Activated CD4-positive, alpha-beta T cell treated with anti-CD3 and anti-CD28 coated beads, Interleukin-10, Interleukin-2, amounts not matched to agents 100 ng/mL and 50 ng/mL, durations not matched to agents 16 hours and 8 hours (primary cell): ENCODE measurements at places on chromosomes 12 and 14.

DNA sequence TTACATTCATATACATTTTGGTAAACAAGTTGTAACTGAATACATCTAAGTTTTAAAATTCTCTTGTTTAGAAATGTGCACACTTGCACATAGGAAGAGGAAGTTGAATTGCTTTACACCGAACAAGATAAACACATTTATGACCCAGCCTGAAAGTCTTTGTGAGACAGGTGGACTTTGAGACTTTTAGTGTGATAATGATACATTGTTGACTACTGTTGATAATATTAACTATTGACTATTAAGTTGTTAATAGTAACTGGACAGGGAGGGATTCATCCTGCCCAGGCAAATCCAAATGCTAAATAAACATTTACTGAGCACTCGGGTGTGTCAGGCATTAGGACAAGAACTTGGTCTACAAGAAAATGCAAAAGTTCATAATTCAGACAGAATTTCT, 68.0 kb downstream of the AVPR1A start:
- no peak for DNase-seq

GRCh38 chr14:36741858-36742257, 80.2 kb downstream of the PAX9 start:
- no peak for DNase-seq

DNA sequence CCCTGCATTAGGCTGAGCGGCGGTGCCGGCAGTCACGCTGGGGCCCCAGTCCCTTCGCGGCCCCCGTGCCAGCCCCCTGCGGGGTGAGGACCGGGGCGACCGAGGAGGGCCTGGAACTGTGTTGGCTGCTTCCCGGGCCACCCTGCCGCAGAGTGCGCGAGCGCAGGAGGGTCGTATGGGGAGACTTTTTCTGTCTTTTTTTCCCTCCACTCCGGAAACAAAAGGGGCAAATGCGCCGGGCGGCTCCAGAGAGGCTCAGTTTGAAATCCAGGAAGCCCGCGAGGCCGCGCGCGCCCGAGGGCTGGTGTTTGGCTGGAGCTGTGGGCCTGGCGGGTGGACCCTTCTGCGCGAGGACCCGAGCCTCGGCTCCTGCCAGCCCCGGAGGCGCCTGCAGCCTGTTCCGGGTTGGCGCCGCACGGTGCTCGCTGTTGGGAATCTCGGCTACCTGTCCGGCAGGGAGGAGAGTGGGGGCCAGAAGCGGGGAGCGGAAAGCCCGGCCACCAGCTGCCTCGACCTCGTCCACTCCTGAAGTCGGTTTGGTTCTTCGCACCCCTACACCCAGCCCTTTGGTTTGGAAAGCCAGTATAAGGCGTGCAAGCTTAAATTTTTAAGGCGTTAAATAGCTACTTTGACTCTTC, 638 bp downstream of the PLEKHG3 start:
- no peak for DNase-seq

DNA sequence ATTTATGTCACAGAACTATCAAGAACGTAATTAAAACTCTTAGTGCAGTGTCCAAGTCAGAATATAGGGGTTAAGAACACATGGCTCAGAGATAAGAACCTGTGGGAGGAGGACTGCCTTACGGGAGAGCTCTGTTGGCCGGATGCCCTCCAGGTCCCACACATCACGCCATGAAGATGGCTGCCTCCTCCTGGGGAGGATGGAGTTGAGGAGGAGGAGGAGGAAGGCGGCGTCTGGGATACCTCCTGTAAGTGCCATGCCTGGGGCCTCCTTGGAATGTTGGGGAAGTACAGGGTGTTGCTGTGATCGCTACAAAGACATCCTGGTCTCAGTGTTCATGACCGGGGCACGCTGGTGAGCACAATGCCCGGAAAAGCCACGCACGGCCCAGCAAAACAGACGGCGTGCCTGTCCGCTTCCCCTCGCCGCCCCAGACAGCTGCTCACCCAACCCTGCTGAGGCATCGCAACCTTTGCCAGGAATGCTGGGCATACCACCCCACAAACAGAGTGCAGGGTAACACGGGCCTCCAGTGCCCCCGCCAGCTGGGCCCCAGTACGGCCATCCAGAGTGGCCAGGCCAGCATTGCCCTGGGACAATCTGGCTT, 28.7 kb upstream of the CD9 start:
- DNase-seq: no peak

DNA sequence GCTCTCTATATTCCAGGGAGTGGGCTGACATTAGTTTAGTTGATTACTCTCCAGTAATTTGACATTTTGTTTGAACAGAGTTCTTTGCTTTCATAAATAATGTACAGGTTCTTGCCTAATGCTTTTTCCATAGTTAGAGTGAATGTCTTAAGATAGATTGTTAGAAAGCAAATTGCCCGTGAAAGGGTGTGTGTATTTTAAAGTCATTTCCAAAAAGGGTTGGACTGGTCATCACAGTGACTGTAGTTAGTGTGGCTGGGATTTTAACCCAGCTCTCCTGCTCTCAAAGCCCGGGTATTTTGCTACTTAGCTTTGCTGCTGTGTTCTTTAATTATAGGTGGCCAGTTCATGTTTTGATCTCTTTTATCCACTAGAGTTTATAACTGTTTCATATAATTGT, 74.2 kb downstream of the DNAH10 start:
- no peak for DNase-seq

DNA sequence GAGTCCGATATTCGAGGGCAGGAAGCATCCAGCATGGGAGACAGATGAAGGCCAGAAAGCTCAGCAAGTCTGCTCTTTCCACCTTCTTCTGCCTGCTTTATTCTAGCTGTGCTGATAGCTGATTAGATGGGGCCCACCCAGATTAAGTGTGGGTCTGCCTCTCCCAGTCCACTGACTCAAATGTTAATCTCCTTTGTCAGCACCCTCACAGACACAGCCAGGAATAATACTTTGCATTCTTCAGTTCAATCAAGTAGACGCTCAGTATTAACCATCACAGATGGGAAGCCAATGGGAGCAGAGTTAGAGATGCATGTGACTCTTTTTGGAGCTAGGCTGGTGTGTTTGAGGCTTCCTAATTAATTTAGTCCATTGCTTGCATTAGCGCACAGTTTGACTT, 17.0 kb downstream of the C12orf75 start:
- DNase-seq: no peak

GRCh38 chr12:42448841-42449240, 122.9 kb downstream of the PPHLN1 start:
- DNase-seq: no peak

DNA sequence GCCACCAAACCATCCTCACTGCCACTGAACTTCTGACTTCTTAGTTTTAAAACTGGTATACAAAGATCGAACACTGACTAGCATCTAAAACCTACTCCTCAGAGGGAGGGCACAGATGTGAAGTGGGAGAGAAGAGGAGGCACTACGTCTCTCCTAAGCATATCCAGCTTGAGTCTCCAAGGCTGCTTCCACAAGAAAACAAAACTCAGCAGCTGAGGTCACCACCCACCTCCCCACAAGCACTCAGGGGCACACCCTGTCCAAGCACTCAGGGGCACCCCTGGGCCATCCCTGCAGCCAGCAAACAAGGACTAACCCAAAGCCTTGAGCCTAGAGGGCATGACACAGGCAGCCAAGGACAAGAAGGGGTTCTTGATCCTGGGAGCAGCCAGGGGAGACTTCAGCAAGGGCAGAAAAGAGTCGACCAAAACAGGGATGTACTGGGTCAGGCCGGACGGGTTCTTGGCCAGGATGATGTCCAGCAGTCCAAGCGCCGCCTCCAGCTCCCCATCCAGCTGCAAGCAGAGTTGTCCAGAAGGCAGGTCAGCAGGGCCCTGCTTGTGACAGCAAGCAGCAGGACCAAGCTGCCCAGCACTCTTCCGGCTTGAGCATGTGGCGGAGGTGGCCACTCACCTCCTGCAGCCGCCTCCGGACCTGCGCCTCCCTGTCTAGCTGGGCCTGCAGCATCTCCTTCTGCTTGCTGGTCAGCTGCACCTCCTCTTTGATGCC, 34.8 kb downstream of the GCN1 start:
- DNase-seq: no peak

GRCh38 chr14:92652413-92653151, 95.8 kb downstream of the LGMN start:
- DNase-seq: no peak

DNA sequence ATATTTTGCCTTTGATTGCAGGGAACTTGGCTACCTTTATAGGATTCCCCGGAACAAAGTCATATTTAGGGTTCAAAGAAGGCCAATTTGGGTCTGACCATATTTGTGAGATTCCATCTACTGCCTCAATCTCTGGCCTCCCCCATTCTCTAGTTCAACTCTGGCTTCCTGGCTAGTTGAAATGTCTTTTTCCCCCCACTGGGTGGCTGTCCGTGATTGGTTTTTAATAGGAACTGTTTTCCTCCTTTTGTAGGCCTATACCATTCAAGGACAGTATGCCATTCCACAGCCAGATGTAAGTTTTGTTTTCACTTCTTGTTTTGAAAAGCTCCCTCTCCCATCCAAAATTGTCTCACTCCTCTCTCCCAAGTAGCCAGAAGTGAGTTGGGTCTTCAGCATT, 13.8 kb downstream of the PCBP2 start:
- no peak for DNase-seq

DNA sequence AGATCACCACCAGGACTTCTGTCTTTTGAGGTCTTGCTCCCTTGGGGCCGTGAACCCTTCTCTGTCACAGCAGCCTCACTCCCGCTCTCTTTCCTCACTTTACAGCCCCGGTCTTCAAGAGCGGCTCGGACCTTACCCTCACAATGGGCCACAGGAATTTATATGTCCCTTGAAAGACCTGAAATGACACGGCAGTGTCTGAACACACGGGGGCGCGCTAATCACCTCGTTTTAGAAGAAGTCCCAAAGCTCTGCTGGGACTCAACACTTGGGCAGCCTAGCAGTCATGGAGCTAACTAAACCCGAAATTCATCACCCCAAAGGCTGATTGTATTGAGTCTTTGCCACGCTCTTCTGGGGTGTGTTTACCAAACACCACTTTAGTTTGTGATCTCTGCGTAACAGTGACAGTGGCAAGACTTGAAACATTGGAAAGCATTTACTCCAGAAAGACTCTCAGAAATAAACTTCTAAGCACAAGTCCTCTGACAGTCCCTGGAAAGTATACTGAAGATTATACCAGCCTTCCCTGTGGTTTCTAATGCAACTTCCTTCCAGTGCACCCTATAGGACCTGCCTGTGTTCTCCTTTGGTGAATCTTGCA, 29.0 kb downstream of the SERPINA11 start:
- peak; percentile 65 for DNase-seq

DNA sequence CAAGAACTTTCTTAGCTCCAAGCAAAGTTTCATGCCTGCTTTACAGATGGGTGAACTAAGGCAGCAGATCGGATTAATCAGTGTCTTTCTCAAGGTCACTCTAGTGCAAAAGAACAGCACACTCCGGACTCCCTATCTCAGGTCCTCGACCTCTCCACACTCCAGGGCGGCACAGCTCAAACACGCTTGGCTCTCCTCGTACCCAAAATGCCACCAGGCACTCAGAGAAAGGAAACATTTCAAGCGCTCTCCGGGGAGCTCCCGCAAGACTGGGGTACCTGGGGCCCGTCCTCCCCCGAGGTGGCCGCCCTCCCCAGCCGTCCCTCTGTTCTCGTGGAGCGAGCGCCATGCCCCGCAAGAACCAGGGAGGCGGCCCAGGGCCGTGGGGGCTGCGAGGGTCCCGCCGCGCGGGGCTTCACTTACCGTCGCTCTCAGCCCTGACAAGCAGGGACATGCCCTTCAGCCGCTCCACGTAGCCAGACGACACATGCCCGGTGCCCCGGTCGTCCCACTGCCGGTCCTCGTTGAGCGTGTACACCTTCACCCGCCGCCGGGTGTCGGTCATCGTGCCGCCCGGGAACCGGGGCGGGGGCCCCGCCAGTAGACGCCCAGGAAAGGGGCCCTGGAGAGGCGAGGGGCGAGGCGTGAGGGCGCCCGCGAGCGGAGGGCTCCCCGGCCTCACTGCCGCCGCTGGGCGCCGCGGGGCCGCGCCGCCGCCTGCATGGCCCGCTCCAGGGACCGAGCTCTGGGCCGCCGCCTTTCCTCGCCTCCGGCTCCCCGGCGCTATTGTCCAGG, 830 bp downstream of the PPP4R3A start:
- DNase-seq: peak; percentile 53

DNA sequence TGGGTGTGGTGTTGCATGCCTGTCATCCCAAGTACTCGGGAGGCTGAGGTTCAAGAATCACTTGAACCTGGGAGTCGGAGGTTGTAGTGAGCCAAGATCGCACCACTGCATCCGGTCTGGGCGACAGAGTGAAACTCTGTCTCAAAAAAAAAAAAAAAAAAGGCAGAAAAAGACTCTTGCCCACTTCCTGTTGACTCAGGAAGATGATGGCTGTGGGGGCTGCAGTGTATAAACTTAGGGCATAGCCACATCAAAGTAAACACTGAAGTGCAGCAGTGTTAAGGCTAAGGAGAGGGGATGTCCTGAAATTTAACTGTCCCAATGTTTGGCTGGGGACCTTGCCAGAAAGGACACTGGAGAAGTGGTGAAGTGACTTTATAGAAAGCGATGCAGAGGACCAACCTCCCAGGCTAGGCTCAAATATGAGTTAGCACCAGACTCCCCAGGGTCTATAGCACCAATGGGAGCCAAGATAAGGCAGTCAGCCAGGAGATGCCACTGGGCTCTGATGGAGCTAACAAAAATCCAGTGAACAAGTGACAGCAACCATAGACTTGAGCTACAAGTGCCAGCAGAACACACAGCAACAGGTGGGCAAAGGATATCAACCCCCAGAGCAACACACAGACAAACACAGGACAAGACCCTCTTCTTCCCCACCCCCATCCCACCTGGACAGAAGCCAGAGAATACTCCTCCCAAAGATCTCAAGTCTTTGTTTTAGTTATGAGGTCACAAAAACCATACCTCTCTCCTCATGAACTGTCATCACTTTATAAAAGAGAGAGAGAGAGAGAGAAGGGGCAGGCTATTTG, 28.0 kb downstream of the NELL2 start:
- DNase-seq: peak; percentile 76

GRCh38 chr12:23952071-23952470, 2.6 kb upstream of the SOX5 start:
- DNase-seq: no peak

GRCh38 chr12:49665384-49665783, 41.8 kb downstream of the FMNL3 start:
- DNase-seq: no peak
